CD4-positive, alpha-beta T cell treated with Interleukin-17A for 1 hour (primary cell): ENCODE measurements at places on chromosomes 2 and 18.

GRCh38 chr18:54590945-54591344 is at the start of gene DYNAP:
DYNAP (plus strand) TSS chr18:54591245; CDS start chr18:54591283, 38 bp downstream.
- DNase-seq, result no peak

DNA sequence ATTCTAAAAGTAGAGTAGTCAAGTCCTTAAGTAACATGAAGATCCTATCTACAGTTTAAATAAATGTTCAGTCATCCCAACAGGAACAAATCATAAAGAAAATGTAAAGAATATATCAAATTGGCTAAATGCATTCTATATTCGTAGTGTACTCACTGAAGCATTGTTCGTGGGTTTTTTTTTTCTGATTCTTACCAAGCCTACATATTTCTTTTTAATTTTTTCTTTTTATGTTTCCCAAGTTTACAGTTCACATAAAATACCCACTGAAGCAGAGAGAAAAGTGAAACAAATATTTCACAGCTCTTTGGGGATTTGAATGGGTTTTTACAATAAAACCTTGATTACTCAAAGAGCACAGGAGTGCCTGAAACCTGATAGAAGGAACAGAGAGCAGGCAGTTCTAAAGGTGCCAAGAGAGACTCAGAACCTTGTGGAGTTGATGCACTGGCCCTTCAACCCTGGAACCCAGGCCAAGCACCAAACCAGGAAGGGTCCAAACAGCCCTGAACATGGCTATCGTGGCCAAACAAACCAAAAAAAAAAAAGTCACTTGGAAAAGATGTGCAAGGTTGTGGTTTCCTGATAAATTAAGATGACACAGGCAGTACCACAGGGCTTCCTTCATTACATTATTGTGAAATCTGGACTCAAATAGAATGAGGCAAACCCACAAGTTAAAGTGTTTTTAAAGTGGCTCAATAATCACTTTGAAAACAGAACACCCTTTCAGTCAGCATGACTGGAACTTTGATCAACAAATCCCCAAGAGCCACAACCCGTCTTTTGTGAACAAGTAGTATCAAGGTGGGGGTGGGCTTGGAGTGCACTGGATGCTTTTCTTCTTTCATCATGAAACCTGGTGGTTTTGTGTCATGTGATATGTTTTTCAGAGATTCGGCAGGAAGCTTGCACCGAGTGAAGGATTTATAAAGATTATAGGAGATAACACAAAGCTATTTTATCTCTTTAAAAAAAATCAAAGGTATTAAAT is 245.0 kb upstream of the FN1 start:
- peak; percentile 54 for DNase-seq

DNA sequence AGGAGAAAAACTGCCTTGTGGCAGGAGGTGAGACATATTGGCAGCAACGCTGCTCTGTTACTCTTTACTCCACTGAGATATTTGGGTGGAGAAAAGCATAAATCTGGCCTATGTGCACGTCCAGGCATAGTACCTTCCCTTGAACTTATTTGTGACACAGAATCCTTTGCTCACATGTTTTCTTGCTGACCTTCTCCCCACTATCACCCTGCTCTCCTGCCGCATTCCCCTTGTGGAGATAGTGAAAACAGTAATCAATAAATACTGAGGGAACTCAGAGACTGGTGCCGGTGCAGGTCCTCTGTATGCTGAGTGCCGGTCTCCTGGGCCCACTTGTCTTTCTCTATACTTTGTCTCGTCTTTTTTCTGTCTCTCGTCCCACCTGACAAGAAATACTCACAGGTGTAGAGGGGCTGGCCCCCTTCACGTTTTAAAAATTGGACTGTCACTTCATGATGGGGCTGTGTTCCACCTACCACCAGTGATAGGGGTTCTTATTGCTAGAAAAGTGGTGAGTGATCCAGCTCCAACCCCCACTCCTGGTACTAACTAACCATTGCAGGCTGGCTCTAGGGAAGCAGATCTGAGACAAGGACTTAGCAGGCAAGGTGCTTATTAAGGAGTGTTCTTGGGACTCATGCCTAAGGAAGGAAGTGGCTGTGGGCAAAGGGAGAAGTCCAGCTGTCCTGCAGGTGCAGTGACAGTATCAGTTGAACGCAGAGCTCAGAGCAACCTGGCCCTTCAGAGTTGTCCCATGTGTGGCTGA is 51.7 kb downstream of the LONRF2 start:
- no peak for DNase-seq

- no peak for DNase-seq
Measured at GRCh38 chr2:45968946-45969584, 317.6 kb downstream of the PRKCE start.

- DNase-seq, result no peak
Measured at GRCh38 chr2:217740178-217740577, 262.6 kb downstream of the TNS1 start.

GRCh38 chr2:206396211-206396610 is 47.1 kb upstream of the ADAM23 start:
- DNase-seq, result no peak

GRCh38 chr2:233387667-233388528 is 33.6 kb downstream of the DGKD start:
- DNase-seq, result no peak
